Posterior cingulate gyrus (tissue), 11 donors: ENCODE measurements at places on chromosomes 3 and 15.

DNA sequence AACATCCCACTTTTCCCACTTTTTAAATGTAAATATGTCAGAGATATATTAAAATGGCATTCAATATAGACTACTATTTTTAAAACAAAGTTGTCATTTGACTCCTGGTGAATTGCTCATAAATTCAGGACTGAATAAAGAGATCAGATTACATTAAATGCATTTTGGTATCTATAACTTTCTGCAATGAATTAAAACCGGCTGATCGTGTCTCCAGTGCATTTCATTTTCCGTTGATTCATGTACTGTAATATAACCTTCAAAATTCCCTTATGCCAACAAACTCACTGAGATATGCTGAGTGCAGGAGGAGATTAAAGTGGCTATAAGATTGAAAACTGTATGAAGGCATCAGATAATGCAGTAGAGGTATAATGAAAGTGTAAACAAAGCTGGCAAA is 361.1 kb upstream of the CDIN1 start:
- DNase-seq, result no peak

- no peak for DNase-seq
Measured at GRCh38 chr3:105580296-105580965, 213.7 kb downstream of the ALCAM start.

- no peak for DNase-seq
Measured at GRCh38 chr3:43892061-43892460, 201.3 kb downstream of the ABHD5 start.

DNA sequence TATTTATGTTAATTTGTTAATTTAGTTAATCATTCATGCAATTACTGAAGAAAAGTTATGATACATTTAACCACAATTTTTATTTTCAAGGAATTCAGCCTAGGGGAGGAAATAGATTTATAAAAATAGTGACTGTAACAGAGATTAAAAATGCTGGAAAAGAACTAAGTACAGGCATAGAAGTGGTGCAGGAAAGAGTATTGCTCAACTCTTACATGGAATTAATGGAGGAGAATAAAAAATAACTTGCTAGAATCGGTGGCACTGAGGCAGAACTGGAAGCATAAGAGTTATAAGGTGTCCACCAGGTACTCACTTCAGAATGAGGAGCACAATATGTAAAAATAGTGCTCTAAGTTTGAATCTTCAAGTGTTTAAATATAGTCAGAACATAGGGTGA is 13.5 kb upstream of the OR5AC2 start:
- no peak for DNase-seq
